Right lung (tissue), 10 donors: ENCODE measurements at places on chromosomes 11 and 22. TPM values are rescaled to one million over a fixed set of nuclear protein-coding genes. Genes with fewer than 3 reads are reported as not detected.
A peak's percentile ranks its signal among the peaks of the same experiment; 100 is the strongest.

DNA sequence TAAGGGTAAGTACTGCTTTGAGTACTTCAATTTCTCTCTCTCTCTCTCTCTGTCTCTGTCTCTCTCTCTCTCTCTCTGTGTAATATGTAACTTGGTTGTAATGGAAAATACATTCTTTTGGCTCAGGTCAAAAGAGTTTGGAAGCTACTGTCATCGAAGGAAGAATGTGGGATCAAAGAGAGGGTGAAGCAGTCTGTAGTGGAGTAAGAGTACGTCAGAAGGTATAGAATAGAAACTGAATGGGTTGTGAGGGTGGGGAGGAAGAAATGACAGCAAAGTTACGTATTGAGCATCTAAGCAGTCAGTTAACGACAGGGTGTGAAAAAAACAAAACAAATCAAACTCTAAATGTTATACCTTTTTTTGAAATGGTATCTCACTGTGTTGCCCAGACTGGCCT is 10.0 kb downstream of the NCAM1 start:
- no peak for DNase-seq

ANO5 gene
- 2.7 TPM for polyA plus RNA-seq

INPPL1 gene
- polyA plus RNA-seq: 189 TPM

- DNase-seq: no peak
Observed at GRCh38 chr11:123314972-123315371, 115.1 kb upstream of the GRAMD1B start.

RBMXL2 gene
- polyA plus RNA-seq: 0.06 TPM

DNA sequence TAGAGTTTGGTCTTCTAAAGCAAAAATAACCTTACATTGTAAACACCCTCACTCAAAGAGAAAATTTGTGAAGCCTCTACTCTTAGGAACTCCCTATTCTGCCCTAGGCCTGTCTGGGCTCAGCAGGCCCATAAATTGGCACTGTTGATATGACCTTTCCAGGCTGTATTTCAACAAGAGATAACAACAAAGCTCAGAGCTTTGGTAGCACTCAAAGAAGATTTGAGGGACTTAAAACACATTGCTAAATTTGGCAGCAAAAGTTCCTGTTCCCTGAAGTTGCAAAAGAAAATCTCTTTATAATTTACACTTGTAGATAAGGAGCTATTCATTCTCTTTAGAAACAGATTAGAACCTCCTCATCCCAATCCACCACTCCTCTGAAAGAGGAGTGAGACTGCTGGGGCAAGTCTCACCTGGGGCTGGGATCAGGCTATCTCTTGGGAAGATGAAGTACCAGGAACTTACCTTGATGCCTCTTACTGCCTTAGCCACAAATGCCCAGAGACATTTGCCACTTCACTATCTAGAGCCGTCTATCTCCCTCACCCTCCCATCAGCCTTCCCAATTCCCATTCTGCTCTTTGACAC is 110.4 kb upstream of the AKIP1 start:
- no peak for DNase-seq

ALX4 gene
- polyA plus RNA-seq: 0.37 TPM

DNA sequence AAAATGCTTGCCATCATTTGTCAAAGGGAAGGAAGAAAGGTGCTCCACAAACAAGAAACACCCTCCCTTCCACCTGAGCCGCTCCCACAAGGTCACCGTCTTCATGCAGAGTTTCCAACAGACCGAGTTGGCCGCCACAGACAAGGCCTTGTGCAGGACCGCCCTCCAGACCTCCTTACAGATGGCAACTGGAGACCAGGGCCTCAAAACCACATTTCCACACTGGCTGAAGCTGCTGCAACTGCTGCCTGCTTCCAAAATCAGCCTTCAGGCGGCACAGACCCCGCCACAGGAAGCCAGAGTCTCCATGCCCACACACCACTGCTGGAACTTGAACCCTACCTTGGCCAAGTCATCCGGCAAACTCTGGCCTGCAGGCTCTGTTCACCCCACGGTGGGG is 6.3 kb downstream of the DEAF1 start:
- DNase-seq: no peak

DNA sequence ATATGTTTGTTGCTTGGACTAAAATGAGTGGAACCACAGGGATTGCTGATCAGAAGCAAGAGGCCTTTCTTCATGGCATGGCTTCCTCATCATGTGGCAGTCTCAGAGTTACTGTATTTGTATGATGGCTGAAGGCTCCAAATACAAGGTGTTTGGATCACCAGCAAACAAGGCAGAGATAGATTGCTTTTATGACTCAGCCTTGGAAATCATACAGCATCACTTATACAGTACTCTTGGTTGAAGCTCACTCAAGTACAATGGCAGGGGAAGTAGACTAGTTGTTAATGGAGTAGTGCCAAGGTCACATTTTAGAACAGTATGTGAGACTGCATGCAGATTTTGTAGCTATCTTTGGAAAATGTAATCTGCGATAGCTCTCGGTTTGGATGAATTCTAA is 16.6 kb downstream of the CAPRIN1 start:
- DNase-seq: no peak

FAT3 gene
- 66.7 TPM for polyA plus RNA-seq

RFPL3 gene
- polyA plus RNA-seq: not detected

CRYBB3 gene
- 0.23 TPM for polyA plus RNA-seq

- no peak for DNase-seq
Observed at GRCh38 chr11:3123305-3123704, 41.8 kb downstream of the OSBPL5 start.

DNA sequence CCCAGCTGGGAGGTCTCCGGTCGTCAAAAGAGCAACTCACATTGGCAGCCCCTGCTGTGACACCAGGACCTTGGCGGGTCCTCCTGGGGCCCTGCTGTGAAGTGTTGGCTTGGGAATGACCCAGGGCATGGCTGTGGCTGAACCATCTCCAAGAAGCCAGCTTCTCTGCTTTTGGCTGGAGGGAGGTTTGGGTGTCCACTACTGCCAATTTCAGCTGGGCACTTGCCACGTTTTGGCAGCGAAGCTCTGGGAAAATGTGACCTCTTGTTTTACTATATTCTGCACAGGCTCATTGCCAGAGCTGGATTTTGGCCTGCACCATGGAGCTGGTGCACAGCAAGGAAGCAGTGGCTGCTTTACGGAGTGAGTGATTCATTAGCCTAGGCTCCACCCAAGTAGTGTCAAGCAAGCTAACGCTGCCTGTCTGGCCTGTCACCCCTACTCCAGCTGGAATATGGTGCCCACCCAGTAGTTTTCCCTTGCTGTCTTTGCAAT is 24.3 kb upstream of the SMCO4 start:
- DNase-seq: peak; percentile 27

DNA sequence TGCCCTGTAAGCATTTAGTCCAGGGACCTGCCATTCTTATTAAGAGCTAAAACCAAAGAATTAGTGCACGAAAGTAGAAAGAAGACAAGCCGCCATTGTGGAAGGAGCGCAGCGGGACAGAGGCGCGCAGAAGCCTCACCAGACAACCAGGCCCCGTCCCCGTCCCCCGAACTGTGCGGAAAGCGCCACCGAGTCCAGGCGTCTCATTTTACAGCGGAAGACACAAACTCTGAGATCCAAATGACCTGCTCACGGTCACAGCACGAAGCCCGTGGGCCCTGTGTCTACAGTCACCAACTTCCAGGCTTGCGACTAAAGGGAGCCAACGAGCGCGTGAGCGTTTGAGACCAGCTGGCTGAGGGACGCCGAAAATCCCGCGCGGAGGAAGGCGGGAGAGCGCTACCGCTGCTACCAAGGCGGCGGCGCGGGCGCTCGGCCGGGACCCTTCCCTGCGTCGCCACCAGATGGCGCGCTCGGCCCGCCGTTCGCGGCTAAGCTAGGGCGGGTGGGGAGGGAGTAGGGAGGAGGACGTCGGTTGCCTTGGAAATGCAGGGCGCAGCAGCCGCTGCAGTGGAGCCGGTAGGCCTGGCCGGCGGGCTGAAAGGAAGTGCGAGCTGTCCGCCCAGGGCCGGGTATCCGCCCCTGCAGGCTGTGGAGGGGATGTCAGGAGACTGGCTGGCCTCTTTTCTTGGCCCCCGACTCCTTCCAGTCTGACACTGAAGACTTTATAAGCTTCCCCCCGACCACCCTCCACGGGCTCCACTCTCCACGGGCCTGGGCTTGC is 434 bp upstream of the CCDC83 start:
- DNase-seq: peak; percentile 94

- no peak for DNase-seq
Observed at GRCh38 chr22:39179401-39179827, 26.9 kb upstream of the CBX7 start.

DNA sequence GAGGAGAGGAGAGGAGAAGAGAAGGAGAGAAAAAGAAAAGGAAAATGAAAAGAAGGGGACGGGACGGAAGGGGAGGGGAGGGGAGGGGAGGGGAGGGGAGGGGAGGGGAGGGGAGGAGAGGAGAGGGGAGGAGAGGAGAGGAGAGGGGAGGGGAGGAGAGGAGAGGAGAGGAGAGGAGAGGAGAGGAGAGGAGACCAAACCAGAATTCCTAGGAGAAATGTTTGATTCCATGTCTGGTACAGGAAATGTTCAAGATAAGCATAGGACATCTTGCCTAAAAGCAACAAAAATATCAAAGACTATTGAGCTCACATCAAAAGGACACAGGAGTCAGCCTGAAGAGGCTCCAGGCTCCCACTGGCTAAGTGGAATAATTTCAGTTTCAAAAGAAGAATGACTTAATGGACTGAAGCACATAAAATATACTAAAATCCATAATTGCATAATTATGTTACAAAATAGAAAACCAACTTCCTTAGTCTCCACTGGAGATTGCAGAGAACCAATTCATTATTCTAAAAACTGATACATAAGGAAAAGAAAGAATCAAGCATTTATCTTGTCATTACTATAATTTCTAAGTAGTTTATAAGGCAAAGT is 101.1 kb upstream of the APOA1 start:
- no peak for DNase-seq

DNA sequence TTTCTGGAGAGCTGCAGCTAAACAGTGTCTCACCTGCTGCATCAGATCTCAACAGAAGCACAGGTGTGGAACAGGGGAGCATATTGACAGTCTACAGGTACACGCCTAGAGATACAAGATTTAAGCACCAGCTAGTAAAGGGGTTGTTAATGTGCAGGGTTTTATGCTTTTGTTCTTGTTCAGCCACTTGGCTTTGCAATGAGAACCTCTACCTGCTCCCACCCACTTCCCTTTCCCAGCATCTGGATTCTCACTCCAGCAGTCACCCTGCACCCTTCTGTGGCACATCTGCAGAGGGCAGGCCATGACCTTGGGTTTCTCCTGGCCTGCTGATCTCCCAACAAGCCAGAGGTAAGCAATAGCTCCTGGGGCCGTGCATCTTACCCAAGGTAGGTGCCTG is 446.6 kb downstream of the BUD13 start:
- DNase-seq: no peak

DNA sequence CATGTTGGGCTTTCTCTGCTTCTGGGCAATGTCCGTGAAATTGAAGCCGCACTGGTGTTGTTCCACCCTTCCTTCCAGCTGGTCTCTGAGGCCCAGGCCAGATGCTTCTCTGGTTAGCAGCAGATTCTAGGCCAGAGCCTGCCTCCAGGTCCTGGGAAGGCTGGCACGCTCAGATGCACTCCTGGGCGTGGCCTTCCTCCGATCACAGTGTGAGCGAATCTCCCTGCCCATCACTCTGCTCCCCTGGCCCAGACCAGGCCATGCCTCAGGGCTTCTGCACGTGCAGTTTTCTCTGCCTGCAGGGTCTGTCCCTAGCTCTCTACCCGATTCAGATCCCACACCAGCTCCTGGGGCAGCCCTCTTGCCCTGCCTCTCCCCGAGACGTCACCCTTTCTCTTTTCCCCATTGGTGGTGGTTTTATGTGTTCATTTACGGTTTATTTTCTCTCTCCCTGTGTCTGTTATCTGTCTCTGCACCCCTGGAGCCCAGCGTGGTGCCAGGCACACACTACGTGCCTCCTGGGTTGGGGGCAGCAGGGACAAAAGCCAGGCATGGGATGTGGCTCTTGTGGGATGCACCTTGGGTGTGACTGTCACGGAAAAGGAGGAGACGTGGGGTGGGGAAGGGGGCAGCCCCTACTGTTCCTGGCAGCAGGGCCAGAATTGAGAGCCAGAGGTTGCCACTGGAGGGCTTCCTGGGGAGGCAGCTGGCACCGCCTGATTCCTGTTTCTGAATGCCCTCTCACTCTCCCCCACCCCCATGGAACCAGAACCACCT is 66.0 kb downstream of the KCNQ1 start:
- DNase-seq: no peak

GRCh38 chr22:36831717-36832116 is 14.9 kb upstream of the PVALB start:
- no peak for DNase-seq

- DNase-seq: no peak
Observed at GRCh38 chr11:121308816-121309215, 16.2 kb downstream of the SC5D start.

DNA sequence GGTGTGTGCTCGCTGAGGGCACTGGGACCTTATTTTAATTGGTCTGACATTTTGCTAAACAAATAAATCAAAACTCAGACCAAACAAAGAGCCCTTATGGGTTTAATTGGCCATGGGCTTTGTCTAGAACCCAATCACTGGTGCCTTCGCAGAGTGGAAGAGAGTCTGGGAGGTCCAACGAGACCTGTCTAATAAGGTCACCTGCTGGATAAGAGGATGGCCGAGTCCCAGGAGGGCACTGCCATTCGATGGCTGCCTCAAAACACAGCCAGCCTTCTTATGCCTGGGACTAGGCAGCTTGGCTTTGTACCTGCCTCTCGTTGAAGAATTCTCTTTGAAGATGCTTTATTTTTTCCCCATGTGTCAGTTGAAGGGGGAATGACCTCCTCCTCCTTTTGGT is 171.1 kb downstream of the CEP164 start:
- no peak for DNase-seq

- DNase-seq: no peak
Observed at GRCh38 chr11:71078482-71078881, 173.9 kb downstream of the SHANK2 start.

- DNase-seq: no peak
Observed at GRCh38 chr22:30572840-30573593, 1.4 kb downstream of the GAL3ST1 start.

DNA sequence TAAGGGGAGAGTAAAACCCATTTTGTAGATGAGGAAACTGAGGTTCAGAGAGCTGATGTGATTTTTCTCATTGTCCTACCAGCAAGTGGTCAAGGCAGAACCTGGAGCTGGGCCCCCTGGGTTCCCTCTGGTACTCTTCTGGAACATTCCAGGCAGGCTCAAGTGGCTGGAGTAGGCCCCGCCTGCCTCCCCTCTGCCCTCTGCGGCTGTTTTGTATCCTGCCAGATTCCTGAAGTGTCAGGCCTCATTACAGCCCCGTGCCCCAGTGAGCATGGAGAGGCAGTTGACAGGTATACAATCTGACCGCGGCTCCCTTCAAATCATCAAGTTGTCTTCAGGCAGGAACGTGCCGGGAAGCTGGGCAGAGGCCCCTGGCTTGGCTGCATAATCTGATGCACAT is 94.6 kb upstream of the CD82 start:
- no peak for DNase-seq
